ENCODE measurements at places on chromosomes 1 and 21.

GRCh38 chr1:56577406-56578137 lies 1.8 kb downstream of the PLPP3 start:
- no peak for DNase-seq

DNA sequence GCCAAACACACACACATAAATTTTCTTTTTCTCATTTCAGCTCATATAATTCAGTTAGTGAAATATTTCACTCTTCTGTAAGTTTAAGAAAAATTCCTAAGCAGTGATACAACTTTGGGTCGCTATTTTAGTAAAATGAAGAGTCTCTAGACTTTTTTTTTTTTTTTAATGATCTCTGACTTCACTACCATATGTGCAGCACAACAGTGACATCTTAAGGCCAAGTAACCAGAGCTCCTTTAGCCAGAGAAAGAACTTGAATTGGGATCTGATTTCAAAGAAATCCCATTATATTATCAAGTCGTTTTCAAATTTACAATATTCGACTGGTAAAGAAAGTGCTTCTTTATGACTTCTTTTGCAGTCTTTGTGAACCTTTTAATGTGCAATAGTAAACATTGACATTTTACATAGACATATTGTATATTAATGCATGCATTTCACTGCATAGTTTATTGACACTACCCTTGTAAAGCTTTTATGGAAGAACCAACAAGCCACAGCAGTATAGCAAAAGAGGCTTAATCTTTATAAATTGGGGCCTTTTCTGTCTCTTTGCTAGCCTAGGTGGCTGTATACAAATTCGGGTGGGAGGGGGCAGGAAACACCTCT lies 62.2 kb downstream of the LRRC40 start:
- DNase-seq = no peak

GRCh38 chr1:221405146-221405545 lies 336.7 kb downstream of the DUSP10 start:
- no peak for DNase-seq

- no peak for DNase-seq
These were observed 310.0 kb upstream of the SPAG17 start for GRCh38 chr1:118494998-118495397.

- no peak for DNase-seq
These were observed 661 bp downstream of the GBP4 start for GRCh38 chr1:89198081-89198480.

GRCh38 chr1:227910511-227911153 lies 37.1 kb downstream of the WNT9A start:
- no peak for DNase-seq

All from CD4-positive, alpha-beta T cell treated with Interleukin-4 for 1 hour (primary cell).